Effector memory CD4-positive, alpha-beta T cell (primary cell): ENCODE measurements at places on chromosomes 2 and 18.

DNA sequence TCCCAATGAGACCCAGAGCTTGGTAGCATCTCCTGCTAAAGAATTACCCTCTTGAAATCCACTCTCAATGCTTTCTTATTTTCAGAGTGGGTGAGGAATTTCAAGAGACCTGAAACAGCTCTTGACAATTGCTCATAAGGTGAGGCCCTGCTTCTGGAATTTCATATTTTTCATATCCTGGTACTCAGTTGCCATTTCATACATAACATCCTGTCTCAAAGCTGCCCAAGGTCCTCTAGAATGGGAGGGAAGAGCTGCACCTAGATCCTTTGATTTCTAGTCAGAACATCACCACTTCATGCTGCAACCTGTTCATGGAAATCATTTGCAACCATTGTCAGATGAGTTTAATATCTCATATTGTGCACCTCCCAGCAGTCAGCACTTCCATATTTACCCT, 404.8 kb upstream of the GALNT5 start:
- no peaks in the 10 kb centered on the region for H3K4me1 ChIP-seq
- H3K27ac ChIP-seq, result no peak overlapping the region
- H3K4me3 ChIP-seq, result no peak overlapping the region
- H3K27me3 ChIP-seq, result no peaks in the 10 kb centered on the region
- DNase-seq, result no peak
- H3K36me3 ChIP-seq, result no peaks in the 10 kb centered on the region

GRCh38 chr18:3966642-3967358, 488.3 kb downstream of the DLGAP1 start:
- no peaks in the 10 kb centered on the region for H3K27me3 ChIP-seq
- DNase-seq, result no peak
- no peaks in the 10 kb centered on the region for H3K36me3 ChIP-seq
- no peaks in the 10 kb centered on the region for H3K4me1 ChIP-seq

DNA sequence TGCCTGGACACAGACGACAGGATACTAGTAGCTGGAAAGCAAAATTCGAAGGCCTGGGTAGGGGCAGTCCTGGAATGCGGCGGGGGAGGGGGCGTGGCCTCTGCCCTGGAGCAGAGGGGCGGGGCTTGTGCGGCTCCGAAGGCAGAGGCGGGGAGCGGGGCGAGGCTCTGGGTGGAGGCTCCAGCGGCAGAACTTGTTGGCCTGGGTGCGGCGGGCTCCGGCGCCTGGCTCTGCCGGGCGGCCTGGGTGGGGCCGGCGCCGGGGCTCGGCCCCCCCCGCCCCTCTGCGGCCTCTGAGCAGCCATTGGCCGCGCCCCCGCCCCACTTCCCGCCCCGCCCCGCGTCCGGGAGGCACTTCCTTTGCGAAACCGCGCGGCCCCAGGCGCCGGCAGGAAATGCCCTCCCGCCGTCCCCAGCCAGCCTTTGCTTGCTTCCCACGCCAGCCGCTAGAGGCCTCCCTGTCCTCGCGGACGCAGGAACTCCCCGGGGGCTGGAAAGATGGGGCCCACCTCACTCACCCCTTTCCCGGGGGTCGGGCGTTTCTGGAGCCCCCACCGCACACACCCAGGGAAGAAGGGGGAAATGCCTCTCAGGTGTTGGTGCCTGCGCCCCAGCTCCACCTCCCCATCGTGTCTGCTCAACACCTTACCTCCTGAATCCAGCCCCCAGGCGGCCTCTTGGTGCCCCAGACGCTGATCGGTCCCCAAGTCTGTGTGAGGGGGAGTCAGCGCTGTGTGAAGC, 6.7 kb downstream of the CTDSP1 start:
- peak; percentile 87 for DNase-seq
- peak overlapping the region; percentile 72 for H3K27ac ChIP-seq
- peaks cover 22% of the 10 kb centered on the region for H3K36me3 ChIP-seq
- peaks cover 39% of the 10 kb centered on the region for H3K4me1 ChIP-seq
- no peaks in the 10 kb centered on the region for H3K27me3 ChIP-seq

GRCh38 chr2:75054296-75054695, 95.9 kb downstream of the POLE4 start:
- H3K27ac ChIP-seq, result no peak overlapping the region
- H3K27me3 ChIP-seq, result no peaks in the 10 kb centered on the region
- no peak for DNase-seq
- no peaks in the 10 kb centered on the region for H3K36me3 ChIP-seq
- H3K4me3 ChIP-seq, result no peak overlapping the region

DNA sequence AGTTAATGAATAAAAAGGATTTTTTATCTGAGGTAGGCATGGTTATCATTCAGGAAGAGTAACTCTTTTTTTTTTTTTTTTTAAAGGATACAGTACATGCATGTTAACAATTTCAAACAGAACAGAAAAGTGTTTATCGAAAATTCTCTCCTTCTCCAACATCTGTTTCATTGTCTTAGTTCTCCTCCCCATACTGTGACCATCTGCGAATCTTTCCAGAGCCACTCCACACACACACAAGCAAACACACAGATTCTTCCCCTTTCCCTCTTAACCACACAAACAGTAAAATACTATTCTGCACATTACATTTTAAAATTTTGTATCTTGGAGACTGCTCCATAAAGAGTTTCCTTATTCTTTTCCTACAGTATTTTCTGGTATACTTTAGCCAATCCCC, 38.0 kb downstream of the NPC1 start:
- H3K4me3 ChIP-seq, result no peak overlapping the region
- H3K27ac ChIP-seq, result no peak overlapping the region
- peaks cover 55% of the 10 kb centered on the region for H3K36me3 ChIP-seq
- H3K27me3 ChIP-seq, result no peaks in the 10 kb centered on the region
- H3K4me1 ChIP-seq, result no peaks in the 10 kb centered on the region

DNA sequence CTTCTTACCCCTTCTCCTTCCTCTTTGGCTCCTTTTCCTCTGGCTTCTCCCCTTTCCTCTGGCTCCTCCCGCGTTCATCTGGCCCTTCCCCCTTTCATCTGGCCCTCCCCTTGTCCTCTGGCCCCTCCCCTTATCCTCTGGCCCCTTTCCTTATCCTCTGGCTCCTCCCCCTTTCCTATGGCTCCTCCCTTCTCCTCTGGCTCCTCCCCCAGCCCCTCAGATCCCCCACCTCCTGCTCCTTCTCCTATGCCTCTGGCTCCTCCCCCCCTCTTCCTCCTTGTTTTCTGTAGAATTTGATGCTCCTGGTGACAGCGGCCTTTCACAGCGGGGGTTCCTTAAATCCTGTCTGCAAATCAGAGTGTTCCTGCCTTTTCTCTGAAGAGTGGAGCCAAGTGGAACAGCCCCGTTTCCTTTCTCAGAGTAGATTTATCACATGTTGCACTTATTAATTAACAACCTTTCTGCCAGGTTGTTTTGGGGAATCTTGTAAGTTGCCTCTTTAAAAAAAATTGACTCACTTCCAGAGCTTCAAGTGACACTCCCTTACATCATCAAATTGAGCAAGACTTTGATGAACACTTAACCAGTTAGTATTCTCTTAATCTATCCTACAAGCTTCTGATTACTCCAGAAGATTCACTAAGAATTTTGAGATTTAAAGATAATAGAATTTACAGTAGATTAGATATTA, 27.9 kb downstream of the FABP1 start:
- no peaks in the 10 kb centered on the region for H3K4me1 ChIP-seq
- no peak overlapping the region for H3K27ac ChIP-seq
- H3K4me3 ChIP-seq, result no peak overlapping the region
- DNase-seq, result no peak

GRCh38 chr2:317501-318424, 29.9 kb upstream of the ALKAL2 start:
- no peaks in the 10 kb centered on the region for H3K27me3 ChIP-seq
- no peak overlapping the region for H3K27ac ChIP-seq
- DNase-seq, result no peak
- peak overlapping the region; percentile 14 for H3K4me3 ChIP-seq

DNA sequence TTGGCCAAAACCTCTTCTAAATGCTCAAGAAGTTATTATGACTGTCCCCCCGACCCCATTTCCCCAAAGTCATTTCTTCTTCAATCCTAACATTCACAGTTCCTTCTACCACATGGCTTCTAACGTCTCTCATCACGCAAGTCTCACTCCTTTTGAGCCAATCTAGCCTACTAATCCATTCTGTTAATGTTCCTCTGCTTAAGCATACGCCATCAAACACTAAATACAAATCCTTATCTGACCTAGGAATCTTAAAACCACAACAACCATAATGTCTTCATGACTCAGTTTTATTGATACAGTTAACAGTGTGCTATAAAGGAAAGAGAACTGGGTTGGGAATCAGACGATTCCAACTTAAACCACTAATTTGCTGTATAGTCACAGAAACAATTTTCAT, 23.9 kb downstream of the HNRNPLL start:
- no peaks in the 10 kb centered on the region for H3K27me3 ChIP-seq
- no peak overlapping the region for H3K27ac ChIP-seq
- DNase-seq, result no peak
- H3K4me1 ChIP-seq, result peaks cover 12% of the 10 kb centered on the region
